Activated CD4-positive, alpha-beta T cell treated with anti-CD3 and anti-CD28 coated beads, Interleukin-2, amount 10 ng/mL, durations not matched to agents 24 days and 14 days (primary cell): ENCODE measurements at places on chromosomes 5 and 9.
A peak's percentile ranks its signal among the peaks of the same experiment; 100 is the strongest.

DNA sequence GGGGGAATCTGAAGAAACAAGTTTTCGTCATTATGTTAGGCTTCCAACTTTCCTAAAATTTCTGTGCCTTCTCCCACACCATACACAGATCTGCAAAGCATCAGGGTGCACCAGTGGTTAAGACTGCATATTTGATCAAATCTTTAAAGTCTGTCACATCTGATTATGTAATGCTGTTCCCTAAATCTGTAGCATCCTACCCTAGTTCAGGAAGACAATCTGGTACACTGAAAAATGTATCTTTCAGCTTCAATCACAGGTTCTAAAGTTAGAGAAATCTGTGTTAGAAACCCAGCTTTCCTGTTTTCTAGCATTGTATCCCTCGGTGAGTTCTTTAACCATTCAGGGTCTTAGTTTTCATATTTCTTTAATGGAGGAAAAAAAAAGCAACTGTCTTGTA, 3.9 kb downstream of the SSBP2 start:
- no peak for DNase-seq

GRCh38 chr5:127203818-127204217, 86.8 kb upstream of the MEGF10 start:
- no peak for DNase-seq

- no peak for DNase-seq
Measured at GRCh38 chr5:150598821-150599273, 41.6 kb upstream of the SYNPO start.

DNA sequence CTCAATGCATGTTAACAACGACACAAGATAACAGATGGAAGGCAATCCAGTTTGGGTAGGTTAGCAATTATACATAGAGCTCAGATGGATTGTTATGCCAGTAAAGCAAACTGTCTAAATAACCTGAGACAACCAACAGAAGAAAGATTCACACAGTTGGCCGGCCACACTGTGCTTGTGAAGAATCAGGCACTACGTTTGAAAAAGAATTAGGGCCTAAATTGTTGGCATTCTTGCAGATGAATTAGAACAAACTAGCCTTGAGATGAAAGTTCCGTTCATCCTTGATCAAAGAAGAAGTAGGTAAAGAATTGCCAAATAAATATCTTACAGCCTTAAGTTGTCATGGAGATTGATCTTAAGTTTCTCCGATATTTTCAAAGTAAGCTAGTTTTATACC, 210.6 kb downstream of the CDH18 start:
- DNase-seq, result no peak

DNA sequence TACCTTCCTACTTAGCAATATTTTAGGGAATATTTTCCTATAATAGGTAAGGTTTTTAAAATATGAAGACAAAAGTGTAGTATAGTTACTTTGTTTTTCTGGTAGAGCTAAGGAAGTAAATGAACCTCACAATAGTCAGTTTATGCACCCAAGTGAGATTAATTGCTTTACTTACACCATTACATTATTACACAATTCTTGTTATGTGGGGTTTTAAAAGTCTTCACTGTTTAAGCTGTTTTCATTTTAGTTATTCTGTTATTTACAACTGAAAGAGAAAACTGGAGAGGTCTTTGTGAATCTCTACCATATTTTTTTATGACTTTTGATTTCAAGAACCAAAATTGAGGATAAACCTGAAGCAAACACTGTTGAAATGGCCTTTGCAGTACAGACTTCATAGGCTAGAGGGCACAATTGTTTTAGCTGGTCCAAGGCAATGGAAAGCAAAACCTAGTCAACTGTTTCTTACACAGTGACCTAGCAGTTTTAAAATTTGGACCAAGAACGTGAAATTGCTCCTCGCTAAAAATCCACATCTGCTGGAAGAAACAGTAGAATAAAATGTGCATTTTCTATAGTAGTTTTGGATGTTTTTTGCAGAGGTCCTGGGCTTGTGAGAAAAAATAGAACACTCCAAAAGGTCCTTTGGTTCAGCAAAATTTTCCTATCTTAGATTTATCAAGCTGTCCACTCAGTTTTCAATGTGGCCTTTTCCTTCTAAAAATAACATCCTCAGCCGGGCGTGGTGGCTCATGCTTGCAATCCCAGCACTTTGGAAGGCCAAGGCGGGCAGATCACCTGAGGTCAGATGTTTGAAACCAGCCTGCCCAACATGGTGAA, 66.4 kb upstream of the FER start:
- DNase-seq, result peak; percentile 74

GRCh38 chr9:133978226-133978898, 13.8 kb downstream of the VAV2 start:
- no peak for DNase-seq

GRCh38 chr9:130030651-130031127, 12.3 kb downstream of the FNBP1 start:
- no peak for DNase-seq

DNA sequence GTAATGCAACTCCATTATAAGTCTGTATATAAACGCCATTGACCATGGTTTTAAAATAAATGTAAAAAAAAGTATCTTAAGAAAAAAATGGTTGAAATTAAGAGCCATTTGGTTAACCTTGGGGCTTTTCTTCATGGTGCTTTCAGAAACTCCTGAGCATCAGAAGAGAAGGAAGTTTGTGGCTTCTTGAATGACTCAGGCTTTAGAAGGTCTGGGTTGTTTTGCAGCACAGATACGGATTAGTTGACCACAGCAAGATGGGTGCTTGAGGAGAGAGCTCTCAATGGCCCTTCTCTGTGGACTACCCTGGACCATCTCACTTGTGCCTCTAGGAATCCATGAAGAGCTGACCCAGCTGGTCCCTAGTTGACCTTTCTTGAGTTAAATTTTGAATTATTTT, 189.5 kb downstream of the TMEM38B start:
- DNase-seq, result peak; percentile 74
